Activated T-cell treated with anti-CD3 and anti-CD28 coated beads for 1 hour (primary cell): ENCODE measurements at places on chromosomes 4 and X.

DNA sequence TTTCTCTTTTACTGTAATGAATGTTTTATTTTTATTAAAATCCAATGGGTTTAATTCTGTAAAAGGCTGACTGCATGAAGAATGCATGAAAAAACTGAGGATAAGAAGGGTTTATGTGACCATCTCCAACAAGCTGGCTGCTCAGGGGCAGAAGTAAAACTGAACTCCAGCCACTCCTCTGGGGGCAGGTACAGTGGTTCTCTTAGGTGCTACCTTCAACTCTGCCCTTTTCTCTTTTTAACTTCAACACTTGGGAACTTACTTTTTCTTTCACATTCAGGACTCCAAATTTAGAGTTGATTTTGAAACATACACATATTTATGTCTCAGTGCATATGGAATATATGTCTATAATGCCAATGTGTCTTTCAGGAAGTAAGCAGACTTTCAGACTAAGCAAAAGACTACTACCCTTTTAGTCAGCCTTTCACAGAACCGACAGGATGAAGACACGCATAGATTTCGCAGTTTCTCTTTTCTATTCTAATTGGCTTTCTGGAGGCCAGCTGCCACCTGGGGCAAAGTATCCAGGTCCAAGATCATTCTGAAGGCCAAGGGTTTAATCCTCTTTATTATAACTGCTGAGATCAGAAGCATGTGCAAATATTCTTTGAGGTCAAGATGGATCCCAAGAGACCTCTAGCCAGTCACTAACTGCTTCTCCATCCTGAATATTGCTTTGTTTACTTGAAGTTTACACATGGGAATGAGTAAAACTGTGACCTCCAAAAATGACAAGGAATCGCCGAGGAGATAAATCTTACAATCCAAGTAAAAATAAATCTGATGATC is 30.7 kb downstream of the HS3ST1 start:
- DNase-seq, result no peak

- no peak for DNase-seq
Observed at GRCh38 chrX:149849787-149850186, 31.2 kb upstream of the MAGEA8 start.

GRCh38 chr4:72377491-72378194 is 191.4 kb downstream of the ADAMTS3 start:
- no peak for DNase-seq

GRCh38 chr4:120293341-120293740 is 226.7 kb upstream of the MAD2L1 start:
- no peak for DNase-seq

- DNase-seq, result no peak
Observed at GRCh38 chr4:102599886-102600285, 98.7 kb downstream of the NFKB1 start.

DNA sequence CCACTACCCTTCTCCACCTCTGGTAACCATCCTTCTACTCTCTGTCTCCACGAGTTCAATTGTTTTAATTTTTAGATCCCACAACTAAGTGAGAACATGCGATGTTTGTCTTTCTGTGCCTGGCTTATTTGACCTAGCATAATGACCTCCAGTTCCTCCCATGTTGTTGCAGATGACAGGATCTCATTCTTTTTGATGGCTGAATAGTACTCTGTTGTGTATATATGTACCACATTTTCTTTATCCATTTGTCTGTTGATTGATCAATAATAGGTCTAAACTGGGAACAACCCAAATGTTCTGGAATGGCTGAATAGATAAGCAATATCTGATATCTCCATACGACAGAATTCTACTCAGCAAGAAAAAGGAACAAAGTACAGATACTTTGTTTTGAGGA is 67.2 kb downstream of the DIPK2B start:
- no peak for DNase-seq

DNA sequence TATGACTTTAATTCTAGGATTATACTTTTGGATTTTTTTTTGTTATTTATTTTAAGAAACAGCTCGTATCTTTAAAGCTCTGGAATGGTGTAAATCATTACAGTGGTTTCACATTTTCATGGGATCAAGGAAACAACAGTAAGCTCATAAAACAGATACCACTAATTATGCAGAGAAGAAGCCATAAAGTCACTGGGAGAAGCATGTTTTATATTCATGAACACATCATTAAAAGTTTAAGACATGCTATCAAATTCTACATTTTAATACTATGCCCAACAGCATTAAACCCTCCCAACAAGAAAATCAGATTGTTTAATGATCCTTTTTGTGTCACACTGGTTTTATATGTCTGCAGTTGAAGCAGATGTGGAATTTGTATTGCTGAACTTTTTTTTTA is 149.9 kb downstream of the FBXO8 start:
- DNase-seq, result no peak

- no peak for DNase-seq
Observed at GRCh38 chrX:109374262-109374960, 107.5 kb downstream of the GUCY2F start.

GRCh38 chr4:110753466-110753865 is 130.6 kb upstream of the PITX2 start:
- no peak for DNase-seq

GRCh38 chr4:89072921-89073320 is 15.9 kb upstream of the FAM13A start:
- DNase-seq, result no peak

DNA sequence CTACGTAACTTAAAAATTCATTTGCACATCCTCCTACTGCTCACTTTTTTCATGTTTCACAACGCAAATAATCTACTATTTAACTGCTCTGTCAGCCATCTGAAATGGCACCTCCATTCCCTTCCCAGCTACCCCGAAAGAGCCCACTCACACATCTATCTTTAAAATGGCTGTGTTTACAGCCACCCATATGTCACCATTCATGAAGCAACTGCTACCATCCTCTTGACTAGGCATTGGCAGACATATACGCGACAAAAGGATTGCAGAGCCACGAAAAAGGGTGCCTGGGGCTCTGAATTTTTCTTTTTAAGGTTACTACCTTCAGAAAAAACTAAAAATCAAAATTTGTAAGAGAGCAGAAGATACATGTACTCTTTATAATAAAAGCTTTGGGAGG is 11.5 kb downstream of the SH3RF1 start:
- no peak for DNase-seq

- no peak for DNase-seq
Observed at GRCh38 chr4:61934198-61934597, 734.1 kb downstream of the ADGRL3 start.

- DNase-seq, result no peak
Observed at GRCh38 chr4:112546476-112546875, 30.5 kb upstream of the NEUROG2 start.

- no peak for DNase-seq
Observed at GRCh38 chr4:7183780-7184460, 8.4 kb upstream of the SORCS2 start.

DNA sequence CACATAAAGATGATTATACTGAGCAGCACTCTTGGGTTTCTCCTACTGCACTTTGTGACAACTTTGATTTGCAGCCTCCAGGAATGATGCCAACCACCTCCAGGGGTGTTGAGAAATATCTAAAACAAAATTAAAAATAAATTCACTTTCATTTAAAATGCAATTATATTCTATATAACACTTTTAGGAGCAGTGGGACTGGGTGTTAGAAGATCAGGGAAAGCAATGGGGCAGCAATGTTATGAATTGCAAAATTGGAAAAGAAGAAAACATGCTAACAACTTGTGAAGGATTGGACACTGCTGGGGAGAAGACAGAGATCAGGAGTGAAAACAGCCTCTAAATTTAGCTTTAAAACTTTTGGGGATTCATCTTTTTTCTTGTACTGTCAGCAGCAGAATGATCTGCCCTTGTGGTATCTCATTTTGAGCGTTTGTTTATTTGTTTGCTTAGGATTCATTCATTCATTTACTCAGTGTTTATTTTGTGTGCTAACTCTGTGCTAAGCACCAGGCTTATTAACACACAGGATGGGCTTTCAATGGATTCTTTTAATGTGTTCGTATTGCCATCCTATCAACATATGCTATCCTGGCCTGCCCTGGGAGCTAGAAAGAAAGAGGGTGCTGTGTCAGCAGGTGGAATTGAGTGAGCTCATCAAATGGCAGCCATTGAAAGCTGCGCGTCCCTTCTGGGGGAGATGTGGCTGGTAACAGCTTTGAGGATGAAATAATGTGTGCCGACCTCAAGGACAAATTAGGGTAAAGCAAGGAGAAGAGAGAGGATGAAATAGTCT is 96.5 kb downstream of the FRMPD4 start:
- DNase-seq, result no peak

GRCh38 chr4:173498771-173499170 is 31.3 kb downstream of the HAND2 start:
- no peak for DNase-seq

DNA sequence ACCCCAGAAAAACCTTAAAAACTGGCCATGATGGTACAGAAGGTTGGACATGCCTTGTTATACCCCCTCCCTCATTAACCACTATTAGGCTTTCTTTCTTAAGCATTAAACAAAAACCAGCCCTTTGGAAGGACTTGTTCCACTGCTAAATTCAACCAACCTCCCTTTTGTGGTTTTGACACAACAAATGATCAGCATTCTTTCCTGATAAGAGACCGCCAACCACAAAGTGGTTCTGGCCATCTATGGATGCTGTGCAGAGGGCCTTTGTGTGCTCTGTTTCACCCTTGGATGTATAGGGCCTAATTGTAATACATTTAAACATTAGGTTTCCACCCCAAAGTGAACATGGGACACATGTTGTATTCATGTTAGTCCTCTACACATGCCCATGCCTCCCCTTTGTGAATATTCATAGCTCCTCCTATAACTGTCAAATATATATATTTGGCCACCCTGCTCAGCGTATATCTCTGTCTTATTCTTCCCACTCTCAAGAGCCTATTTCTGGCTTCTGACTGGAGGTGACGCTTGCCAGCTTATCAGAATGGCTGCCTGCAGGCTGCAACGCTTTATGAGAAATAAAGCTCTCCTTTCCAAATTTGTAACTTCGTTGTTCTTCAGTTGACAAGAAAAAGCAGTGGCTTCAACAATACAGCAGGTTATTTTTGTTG is 126.6 kb downstream of the NPNT start:
- DNase-seq, result no peak

DNA sequence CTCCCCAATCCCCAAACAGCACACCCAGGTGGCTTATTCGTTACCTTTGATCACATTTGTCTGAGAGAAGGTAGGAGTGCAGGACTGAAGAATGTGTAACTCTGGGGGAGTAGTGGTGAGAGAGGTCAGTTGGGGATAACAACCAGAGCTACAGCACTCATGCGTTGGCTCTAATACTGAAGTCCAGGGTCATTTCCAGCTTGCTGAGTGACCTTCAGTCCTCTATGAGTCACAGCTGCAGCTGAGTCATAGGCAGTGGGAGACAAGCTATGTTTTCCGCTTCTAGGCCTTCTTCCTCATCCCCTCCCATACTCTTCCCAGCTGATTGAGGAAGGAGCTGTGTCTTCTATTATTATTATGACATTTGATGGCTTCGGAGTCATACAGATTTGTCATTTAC is 31.6 kb upstream of the CT47C1 start:
- no peak for DNase-seq

GRCh38 chr4:186942758-186943377 is 219.2 kb upstream of the FAT1 start:
- no peak for DNase-seq

DNA sequence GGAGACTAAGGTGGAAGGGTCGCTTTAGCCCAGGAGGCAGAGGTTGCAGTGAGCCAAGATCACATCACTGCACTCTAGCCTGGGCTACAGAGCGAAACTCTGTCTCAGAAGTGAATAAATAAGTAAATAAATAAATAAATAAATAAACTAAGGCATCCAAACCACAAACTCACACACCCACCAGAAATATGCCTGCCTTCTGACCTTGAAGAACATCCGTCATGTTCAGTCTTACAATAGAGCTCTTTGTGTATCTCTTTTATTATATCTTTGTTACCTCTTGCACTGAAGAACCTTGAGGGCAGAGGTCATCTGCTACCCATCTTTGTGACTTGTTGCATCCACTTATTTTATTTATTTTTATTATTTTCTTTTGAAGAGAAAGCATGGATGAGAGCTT is 71.6 kb downstream of the PRRG1 start:
- no peak for DNase-seq

- no peak for DNase-seq
Observed at GRCh38 chrX:36861601-36862000, 146.6 kb upstream of the FAM47C start.

- no peak for DNase-seq
Observed at GRCh38 chr4:31107362-31107761, 387.2 kb downstream of the PCDH7 start.

GRCh38 chr4:7059662-7060061 is 8.2 kb downstream of the GRPEL1 start:
- no peak for DNase-seq

GRCh38 chrX:97860226-97860625 is 976.5 kb downstream of the RPA4 start:
- DNase-seq, result no peak

DNA sequence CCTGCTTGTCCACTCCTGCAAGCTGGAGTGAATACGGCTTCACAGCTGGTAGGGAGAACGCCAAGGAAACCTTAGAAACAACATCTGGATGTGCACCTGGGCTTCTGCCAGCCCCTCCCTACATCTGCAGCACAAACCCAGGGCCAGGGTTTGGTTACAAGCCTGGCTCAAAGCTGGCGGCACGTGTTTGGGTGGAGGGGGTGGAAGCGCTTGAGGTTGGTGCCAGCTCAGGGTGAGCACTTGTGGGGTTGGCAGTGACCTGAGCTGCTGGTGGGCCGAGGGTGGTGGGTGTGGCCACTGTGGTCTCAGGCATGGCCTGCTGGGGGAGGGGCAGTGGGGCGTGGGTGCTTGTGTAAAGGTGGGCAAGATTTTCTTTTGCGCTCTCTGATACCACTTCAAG is 15.6 kb downstream of the ELF4 start:
- DNase-seq, result no peak

- DNase-seq, result no peak
Observed at GRCh38 chr4:94472056-94472826, 20.5 kb downstream of the PDLIM5 start.

GRCh38 chrX:139851730-139852129 is 81.1 kb downstream of the ATP11C start:
- DNase-seq, result no peak

GRCh38 chr4:151455212-151455611 is 46.2 kb downstream of the FHIP1A start:
- DNase-seq, result no peak

DNA sequence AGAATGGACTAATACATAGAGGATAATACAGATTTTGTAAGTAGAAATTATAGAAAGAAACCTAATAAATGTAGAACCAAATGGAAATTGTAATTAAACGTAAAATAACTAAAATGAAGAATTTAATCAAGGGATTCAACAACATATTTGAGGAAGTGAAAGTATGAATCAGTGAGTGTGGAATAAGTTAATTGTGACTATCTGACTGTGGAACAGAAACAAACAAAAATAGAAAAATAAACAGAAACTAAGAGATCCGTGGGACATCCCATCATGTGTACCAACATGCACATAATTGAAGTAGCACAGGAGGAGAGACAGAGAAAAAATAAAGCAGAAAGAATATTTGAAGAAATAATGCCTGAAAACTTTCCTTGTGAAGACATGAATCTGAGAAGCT is 208.6 kb upstream of the TACR3 start:
- no peak for DNase-seq
